ENCODE measurements at places on chromosomes 6 and 20. TPM values are rescaled to one million over a fixed set of nuclear protein-coding genes. Genes with fewer than 3 reads are reported as not detected.

RAD21L1 gene
- 0.59 TPM for total RNA-seq

DSP gene
- 3.4 TPM for total RNA-seq

SLC26A8 gene
- total RNA-seq = 0.26 TPM

VAPB gene
- total RNA-seq = 14.2 TPM

SEMG1 gene
- not detected for total RNA-seq

FAM135A gene
- total RNA-seq = 7.4 TPM

OR2J3 gene
- total RNA-seq = not detected

CFAP206 gene
- total RNA-seq = not detected

NSFL1C gene
- total RNA-seq = 48.4 TPM

PTK6 gene
- not detected for total RNA-seq

PTPRT gene
- total RNA-seq = not detected

GNAS-AS1 gene
- total RNA-seq = 5.0 TPM

ZBTB12 gene
- 15.1 TPM for total RNA-seq

VWA7 gene
- 0.77 TPM for total RNA-seq

MYCT1 gene
- total RNA-seq = 1.8 TPM

PKHD1 gene
- total RNA-seq = not detected

SDCBP2 gene
- total RNA-seq = 1.1 TPM

SLC24A3 gene
- not detected for total RNA-seq

DNAAF9 gene
- 3.0 TPM for total RNA-seq

LPIN3 gene
- 0.07 TPM for total RNA-seq

TDP2 gene
- 34.6 TPM for total RNA-seq

FOXC1 gene
- 6.5 TPM for total RNA-seq

NKX2-2 gene
- 0.13 TPM for total RNA-seq

GPR6 gene
- not detected for total RNA-seq

ARHGAP18 gene
- 32.1 TPM for total RNA-seq

OLIG3 gene
- not detected for total RNA-seq

SIRPB2 gene
- total RNA-seq = not detected

COL19A1 gene
- total RNA-seq = 0.07 TPM

WFDC2 gene
- total RNA-seq = not detected
